GM19239 (cell line): ENCODE measurements at places on chromosomes 5 and 9.
A peak's percentile ranks its signal among the peaks of the same experiment; 100 is the strongest.

DNA sequence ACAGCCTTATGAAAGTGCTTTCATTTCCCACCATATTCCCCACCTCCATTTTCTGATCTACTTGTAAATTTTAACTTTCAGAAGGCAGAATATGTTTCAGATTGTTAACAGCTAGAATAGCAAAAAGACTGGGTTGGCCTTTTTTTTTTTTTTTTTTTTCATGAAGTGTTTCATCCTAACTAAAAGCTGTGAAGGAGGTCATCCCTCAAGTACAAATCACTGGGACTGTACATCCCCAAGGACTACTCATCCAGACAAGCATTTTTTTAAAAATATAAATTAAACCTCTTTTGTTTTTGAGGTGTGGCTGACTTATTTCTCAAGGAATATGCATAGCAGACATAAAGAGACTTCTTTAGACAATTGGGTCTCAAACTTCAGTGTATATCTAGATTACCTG is 542.1 kb upstream of the TUSC1 start:
- no peak for DNase-seq

DNA sequence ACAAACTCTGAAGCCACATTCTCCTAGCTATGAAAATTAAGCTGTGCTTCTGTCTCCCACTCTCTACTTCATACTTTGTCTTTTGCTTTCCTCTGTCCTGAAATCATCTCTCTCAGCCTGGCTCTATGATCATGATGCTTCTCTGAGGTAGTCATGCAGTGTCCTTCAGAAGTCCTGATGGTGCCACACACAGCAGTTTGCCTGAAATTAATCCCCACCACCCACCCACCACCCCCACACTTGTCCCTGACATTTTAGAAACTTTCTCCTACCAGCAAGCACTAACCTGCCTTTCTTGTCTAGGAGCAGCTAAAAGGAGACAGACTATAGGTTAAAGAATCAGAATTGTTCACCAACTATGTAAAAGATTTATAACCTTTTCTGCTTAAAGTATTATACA is 282.2 kb upstream of the FAM174A start:
- DNase-seq: no peak

DNA sequence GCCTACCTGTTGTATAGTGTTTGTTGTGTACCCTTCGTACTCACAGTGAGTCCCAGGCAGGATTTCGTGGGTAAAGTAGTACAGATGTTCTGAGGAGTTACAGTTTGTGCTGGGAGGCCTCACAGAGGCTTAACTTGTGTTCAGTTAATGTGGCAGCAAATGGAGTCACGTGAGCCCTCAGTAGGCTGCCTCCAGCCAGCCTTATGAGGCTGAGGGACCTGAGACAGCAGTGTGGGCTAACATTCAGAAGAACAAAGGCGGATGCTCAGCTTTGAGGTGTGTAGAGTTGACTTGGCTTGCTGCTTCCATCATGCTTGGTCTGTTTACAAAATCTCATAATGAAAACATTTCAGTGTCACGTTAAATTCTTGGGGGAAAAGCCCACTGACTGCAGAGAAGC is 118.1 kb downstream of the TRIO start:
- DNase-seq: no peak

GRCh38 chr5:1640421-1640881 is 116.7 kb upstream of the LPCAT1 start:
- DNase-seq: no peak

DNA sequence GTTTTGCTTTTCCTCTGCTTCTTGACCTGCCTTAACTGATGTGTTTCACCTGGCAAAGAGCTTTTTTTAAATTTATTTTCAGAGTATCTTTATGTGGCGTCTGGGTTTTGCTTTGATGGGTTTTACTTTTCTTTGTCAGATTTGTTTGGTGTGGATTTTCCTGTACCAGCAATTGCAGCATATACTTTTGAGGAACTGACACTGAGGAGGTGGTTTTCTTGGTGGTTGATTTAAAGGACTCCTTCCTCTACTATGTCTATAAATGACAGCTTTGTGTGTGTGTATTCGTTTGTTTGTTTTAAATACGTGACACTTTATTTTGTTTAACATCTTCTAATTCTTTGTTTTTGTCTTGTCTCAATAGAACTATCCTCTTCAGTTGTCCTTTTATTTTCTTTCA is 1071.9 kb upstream of the ARRDC3 start:
- DNase-seq: no peak

GRCh38 chr5:76391014-76391413 is 12.1 kb upstream of the IQGAP2 start:
- no peak for DNase-seq

DNA sequence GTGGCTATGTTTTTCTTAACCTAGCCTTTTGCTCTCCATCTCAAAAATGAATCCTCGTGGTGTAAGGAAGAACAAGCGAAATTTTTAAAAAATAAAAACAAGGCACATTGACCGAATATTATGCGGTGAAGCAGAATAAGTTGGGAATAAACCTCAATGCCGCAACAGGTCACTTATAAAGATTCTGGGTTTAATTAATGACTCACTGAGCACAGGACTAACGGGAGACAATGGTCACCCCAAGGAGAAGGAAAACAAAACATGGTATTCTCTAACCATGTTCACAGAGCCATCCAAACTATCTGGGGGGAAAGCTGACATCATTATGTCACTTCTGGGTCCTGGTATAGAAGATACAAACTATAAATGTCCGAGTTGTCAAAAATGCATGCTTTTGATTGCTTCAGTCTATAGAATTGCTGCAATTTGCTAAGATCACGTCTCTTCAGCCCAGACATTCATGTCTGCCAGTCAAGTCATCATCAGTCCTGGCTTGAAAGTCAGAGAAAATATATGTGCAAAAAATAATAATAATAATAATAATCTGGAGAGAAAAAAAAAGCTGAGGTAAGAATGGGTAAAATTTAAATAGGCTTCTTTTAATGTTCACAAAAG is 280.6 kb downstream of the NR2F1-AS1 start:
- no peak for DNase-seq

DNA sequence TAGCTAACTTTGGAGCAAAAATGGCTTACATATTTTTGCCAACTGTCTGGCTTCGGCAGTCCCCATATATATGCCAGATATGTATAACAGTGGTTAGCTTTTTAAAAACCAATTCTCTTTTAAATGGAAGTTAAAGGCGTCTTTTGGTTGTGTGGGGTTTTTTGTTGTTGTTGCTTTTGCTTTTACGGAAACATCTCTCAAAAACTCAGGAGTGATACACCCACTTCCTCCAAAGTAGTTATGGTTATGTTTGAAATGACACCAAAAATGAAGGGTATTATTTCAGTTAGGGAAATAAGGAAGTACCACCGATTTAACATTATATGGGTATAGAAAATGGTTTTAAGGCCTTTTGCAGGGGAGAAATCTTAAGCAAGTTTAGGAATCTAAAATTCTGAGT is 2.3 kb downstream of the CNOT8 start:
- DNase-seq: no peak

DNA sequence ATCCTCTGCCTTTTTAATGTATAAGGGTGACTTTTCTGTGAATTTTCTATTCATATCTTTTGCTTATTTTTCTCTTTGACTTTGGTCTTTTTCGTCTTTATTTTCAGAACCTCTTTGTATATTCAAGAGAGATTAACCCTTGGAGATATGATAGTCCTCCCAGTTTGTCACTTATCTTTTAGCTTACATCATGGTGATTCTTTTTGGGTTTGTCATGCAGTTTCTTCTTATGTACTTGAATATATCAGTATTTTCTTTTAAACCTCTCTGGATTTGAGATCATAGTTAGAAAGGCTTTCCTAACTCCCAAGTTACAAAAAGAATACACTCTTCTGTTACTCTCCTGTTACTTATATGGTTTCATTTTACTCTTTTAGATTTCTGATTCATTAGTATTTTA is 27.5 kb upstream of the GPR21 start:
- DNase-seq: no peak

DNA sequence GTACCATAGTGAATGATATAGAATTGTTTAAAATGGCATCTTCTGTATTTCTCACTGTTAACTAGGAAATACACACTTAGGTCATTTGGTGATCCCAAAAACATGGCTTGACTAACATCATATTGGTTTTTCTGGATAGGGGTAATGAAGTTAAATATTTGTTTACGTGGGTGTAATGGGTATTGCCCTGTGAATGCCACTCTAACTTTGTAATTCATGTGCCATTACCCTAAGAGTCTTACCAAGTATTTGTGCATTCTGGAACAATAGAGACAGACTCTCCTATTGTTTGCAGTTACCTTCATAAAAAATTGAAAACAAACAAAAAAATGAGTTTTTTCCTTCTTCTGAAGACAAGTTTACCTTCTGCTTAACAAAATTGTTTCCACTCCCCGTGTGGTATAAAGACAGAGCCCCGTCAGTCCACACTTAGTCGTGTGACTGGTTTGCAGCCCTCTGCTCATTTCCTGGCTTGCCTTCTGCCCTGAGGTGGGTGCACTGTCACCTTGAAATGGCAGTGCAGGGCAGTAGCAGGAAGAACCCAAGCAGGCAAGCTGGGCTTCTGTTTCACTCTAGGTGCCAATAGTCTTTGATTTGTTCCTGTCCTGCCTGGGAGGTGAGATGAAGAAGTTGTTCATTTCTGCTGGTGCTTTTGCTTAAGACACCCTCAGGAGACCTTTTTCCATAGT is 9.6 kb upstream of the CATSPER3 start:
- DNase-seq: no peak

GRCh38 chr9:84953797-84954705 is 284.5 kb downstream of the NTRK2 start:
- DNase-seq: peak; percentile 65
